ENCODE measurements at places on chromosomes 3 and 15.
A peak's percentile ranks its signal among the peaks of the same experiment; 100 is the strongest.

DNA sequence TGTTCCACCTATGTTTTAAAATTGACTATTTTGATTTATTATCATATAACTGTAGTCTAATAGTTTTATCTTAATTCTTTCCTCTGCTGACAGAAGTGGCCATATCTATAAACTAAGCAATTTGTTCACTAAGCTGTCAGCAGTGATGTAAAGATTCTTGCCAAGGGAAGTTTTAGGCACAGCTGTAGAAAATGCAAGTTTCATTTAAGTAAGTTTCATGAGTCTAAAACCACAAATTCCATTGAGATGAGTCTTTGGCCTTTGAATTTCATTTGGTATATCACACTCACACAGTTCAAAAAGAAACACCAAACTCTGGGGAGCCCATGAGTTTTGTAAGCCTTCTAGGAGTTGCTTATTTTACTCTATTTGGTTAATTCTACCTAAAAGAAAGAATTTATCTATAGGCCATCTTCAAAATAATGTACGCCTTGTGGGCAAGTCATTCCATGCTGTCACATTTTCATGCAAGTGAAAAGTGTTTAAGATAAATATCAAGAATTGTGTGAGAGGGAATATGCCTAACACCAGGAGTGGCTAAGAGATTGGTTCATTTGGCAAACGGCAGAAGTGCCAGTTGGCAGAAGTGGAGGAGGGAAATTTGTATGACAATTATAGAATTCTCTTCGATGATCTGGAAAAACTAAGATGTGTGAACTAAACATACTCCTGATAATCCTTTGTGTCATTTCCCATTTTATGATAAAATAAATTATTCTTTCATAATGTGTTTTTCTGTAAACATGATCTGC is 292.9 kb downstream of the ZIC4 start:
- DNase-seq, result peak; percentile 97

- DNase-seq, result no peak
These were observed 120.0 kb upstream of the GADL1 start for GRCh38 chr3:31014317-31015040.

GRCh38 chr3:163476179-163476578 is 1602.1 kb downstream of the SI start:
- DNase-seq, result peak; percentile 10

GRCh38 chr15:81398910-81399551 is 25.0 kb upstream of the TMC3 start:
- DNase-seq, result peak; percentile 18

GRCh38 chr15:40037721-40038120 is 1.3 kb downstream of the SRP14 start:
- DNase-seq, result peak; percentile 13

GRCh38 chr3:143301031-143301901 is 181.7 kb downstream of the CHST2 start:
- DNase-seq, result no peak

- DNase-seq, result no peak
These were observed 328.9 kb downstream of the CHL1 start for GRCh38 chr3:525415-525814.

DNA sequence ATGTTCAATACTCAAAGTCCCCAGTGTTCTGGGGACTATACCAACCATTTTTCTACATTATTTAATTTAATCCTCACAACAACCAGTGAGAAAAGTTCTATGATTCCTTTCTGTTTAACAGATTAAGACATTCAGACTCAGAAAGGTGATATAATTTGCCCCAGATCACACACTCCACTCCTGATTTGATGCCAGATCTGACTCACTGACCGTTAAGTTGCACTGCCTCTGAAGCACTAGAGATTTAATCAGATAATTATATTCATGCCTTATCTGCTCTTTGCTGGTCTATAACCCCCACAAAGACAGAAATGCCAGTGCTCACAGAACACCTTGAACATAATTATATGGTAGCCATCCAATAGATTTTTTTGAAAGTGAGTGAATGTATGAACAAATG is 501.0 kb downstream of the IGSF11 start:
- DNase-seq, result no peak

- DNase-seq, result peak; percentile 78
These were observed 1.7 kb upstream of the LINGO1 start for GRCh38 chr15:77634266-77634962.

DNA sequence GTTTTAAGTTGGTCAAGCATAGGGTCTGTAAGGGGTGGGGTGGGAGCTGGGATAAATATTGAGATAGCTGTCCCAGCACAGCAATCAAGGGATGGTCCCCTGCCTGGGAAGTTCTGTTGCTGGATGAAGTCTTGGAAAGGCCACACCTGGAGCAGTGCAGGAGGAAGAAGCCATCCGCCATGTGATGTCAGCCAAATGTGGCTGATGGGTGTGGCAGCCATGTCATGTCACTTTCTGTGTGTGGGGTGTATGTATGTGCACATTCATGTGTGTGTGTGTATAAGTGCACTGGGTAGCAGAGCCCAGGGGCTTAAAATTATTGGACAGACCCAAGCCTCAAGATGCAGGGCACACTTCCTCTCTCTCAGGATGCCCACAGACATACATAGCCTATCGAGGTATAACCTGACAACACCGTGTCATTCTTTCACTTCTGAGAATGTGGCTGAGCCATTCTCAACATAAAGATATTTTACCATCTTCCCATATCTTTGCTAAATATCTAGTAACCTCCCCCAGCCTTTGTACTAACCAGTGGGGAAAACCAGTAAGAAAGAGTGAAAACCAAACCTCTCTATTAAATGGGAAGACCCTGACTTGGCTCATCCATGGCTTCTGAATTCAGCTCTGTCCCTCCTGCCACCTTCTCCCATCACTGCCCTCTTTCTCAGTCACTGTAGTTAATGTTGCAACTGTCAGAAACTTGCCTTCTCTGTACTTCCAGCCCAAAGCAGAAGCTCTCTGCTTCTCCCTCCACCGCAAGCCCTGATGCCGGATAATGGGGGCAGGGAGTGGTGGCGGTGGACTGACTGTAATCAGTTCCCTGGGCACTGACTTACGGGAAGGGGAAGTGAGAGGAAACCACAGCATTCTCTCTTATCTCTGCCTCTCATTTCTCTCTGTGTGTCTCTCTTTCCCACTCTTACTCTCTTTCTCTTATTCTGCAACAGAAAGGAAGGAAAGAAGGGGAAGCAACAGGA is 11.2 kb downstream of the TNFSF10 start:
- peak; percentile 60 for DNase-seq

DNA sequence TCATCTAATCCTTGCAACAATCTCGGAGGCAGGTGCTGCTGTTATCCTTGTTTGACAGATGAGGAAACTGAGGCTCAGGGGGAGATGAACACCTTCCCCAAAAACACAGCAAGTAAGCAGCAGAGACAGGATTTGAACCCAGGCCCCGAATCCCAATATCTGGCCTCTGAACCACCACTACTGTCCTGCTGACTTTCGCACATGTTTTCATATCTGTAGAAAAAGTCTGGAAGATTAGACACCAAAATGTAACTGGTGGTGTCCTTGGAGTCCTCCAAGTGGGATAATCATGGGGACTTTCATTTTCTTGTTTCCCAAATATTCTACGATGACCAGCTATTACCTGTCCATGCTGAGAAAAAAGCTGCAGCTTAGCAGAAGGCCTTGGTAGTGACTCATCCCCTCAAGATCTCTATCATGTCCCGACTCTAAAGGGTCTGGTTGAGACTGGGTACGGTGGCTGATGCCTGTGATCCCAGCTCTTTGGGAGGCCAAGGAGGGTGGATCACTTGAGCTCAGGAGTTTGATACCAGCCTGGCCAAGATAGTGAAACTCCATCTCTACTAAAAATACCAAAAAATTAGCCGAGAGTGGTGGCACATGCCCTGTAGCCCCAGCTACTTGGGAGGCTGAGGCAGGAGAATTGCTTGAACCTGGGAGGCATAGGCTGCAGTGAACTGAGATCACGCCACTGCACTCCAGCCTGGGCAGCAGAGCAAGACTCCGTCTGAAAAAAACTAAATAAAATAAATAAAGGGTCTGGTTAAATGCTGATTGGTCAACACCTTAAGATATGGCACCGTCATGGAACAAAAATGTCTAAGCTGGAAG is 8.6 kb downstream of the IRAK2 start:
- DNase-seq, result peak; percentile 59

- no peak for DNase-seq
These were observed 36.7 kb upstream of the ZNF710 start for GRCh38 chr15:89964232-89964954.

DNA sequence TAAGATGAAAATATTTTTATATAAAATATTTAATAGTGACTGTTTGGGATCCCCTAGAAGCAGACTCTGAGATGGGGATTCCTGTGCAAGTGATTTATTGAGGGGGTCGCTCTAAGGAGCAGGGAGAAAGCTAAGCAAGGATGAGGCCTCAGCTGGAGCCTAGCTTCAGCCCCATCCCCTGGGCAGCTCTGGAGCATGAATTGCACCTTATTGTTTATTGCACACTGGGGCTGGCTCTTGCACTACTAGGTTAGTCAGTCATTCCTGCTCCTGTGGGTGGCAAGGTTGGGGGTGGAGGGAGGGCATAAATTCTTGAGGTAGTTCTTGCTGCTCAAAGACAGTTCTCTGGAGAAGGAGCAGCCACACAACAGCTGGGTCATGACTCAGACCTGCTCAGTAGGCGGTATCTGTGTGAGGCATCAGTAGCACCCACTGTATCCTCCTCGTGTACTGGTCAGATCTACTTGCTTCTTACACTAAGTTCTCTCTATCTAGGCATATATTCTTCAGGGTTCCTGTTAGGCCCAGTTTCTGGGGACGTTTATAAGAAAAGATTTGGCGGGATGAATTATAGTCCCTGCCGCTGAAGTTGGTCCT is 27.2 kb upstream of the TNFSF10 start:
- DNase-seq, result peak; percentile 95

DNA sequence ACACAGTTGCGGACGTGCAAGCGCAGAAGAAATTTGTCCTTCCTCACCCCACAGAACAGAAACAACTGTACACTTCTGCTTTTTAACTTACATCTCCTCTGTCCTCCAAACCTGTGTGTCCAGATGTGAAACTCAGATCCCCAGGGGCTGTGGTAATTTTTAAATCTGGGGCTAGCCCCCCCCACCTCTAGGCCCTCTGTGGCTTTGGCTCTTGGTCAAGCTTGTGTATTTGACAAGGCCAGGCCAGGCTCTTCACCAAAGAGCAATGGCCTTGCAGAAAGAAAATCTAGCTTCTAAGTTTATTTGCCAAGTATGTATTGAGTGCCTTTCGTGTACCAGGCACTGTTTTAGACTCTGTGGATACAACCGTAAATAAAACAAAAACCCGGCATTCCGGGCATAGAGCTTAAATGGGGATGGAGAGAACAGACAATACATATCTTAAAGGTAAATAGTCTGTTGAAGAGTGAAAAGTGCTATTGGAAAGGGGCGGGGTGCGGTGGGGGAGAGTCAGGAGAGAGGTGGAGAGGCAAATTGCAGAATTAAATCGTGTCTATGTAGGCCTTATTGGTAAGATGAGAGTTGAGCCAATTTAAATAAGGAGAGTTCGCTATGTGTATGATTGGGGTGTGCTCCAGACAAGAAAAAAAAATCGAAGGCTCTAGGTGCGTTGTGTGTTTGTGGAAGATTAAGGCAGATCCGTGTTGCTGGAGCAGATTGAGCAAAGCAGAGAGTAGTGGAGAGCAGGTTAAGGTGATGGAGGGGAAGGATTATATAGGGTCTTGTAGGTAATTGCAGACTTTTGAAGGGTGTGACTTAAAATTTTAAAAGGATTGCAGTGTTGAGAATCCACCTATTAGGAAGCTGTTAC is 781 bp upstream of the DPH6 start:
- no peak for DNase-seq

DNA sequence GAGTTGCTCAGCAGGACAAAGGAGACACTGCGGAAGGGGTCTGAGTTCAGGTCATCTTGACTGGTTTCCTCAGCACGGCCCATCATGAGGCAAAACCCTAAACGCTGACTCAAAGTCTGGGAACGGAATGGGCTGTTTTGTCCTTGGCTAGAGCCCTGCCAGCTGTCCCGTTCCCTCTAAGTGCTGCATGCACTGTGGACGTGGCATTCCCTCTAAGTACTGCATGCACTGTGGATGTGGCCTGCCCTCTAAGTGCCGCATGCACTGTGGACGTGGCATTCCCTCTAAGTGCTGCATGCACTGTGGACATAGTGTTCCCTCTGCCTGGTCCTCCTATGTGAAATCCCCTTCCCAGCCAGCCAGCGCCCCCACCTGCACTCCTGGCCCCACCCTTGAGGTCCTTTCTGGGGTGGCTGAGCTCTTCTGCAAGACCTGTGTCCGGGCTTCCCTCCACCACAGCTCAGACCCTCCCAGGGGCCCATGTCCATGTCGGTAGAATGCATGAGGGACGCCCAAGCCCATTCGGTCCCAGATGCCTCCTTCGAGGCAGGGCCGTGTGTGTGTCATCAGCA is 36.7 kb downstream of the TM2D3 start:
- DNase-seq, result peak; percentile 43

- no peak for DNase-seq
These were observed 6.8 kb upstream of the CHST14 start for GRCh38 chr15:40463886-40464545.

- no peak for DNase-seq
These were observed 11.0 kb downstream of the CHDH start for GRCh38 chr3:53835257-53835656.

DNA sequence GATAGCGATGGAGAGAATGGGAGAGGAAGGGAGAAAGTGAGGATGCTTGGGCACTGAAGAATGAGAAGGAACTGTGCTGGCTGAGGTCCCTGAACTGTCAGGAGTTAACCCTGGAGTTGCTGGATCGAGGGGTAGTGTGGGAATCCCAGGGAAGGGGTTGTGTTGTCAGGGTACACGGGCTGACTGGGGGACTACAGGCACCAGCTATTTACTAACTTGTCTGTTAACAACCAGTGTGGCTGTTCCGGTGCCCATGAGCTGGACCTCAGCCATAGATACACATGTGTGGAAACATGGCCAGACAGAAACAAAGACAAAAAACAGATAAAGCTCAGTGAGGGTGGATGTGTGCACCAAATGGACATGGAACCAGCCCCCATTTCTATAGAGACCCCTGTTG is 55.1 kb downstream of the GASK1A start:
- DNase-seq, result no peak

GRCh38 chr15:87758794-87759418 is 497.6 kb downstream of the NTRK3 start:
- DNase-seq, result no peak

- DNase-seq, result no peak
These were observed 220.9 kb upstream of the SUCLG2 start for GRCh38 chr3:67875338-67875737.

DNA sequence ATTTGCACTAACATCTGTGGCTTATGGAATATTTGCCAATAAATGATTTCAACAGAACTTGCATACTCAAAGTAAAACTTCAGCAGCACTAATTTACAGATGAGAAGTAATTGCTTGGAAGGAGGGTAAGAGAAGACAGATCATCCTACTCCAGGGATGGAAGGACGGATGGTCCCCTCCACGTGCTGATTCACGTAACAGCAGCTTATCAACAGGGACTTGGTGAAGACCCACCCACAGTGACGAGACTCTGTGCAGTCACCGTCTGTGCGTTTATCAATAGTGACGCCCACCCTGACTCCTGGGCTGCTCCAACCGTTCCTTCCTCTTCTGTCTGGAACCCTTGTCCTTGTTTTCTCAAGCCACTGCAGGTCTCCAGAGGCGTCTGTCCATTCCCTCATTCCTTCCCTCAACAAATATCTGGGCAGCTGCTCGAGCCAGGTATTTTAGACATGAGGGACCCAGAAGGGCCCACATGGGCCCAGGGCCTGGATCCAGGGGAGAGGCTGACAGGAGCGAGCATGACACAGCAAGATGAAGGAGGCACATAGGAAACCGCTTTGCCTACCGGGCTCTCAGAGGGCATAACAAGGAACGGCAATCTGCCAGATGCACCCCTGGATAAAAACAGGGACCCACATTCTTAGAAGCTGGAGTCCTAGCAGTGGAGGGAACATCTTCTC is 33.3 kb downstream of the PCSK6 start:
- DNase-seq, result no peak

GRCh38 chr3:111311709-111312235 is 230.2 kb upstream of the CD96 start:
- DNase-seq, result peak; percentile 85
